ENCODE measurements at places on chromosomes 4 and X.

GRCh38 chr4:103152381-103152780 is 45.8 kb downstream of the CENPE start:
- no peak for DNase-seq

DNA sequence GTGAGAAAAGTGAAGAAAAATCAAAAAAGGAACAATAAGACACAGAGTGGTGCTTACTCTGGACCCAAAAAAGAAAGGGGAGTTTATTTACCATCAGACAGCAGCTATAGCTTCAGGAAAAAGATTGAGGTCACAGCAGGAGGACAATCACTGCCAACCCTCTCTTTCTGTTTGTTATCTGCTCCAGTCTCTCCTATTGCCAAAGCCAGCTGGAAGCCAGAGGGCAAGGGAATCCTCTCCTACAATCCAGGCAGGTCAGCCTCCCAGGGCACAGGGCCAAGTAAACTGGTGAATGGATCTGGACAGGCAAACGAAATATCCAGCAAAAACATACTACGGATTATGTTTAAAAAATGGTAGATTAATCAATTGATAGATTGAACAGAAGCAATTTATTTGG is 306.9 kb upstream of the SLIT2 start:
- no peak for DNase-seq

DNA sequence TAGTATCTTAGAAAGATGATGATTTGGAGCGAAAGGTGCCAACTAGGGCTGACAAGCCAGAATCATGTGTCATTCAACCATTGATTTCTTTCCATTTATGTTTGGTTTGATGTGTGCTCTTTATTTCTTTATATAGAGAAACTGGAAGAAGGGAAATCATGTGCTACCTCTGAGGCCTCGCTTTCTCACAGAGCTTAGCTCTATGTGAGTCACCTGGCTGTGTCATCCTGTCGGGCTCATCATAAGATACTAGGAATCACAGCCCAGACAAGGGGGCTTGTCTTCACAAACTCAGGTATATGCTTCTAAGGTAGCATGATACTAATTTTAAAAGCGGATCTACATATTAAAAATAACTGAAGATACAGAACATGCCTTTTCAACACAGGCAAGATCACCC is 81.7 kb upstream of the GPM6B start:
- no peak for DNase-seq

DNA sequence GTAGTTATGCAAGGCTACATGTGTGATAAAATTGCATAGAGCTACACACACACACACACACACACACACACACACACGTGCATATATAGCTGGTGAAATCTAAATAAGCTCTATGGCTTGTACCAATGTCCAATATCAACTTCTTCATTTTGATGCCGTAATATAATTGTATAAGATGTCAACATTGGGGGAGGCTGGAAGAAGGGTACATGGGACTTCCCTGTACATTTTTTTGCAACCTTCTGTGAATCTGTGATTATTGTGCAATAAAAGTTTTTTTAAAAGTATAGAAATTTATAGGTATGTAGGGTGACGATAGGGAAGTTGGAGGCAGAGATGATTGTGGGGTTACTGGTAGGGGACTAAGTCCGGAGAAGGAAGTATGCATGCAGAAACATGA is 105.5 kb downstream of the HDAC8 start:
- DNase-seq = no peak

GRCh38 chrX:84909151-84909550 is 94.5 kb upstream of the APOOL start:
- DNase-seq = no peak

DNA sequence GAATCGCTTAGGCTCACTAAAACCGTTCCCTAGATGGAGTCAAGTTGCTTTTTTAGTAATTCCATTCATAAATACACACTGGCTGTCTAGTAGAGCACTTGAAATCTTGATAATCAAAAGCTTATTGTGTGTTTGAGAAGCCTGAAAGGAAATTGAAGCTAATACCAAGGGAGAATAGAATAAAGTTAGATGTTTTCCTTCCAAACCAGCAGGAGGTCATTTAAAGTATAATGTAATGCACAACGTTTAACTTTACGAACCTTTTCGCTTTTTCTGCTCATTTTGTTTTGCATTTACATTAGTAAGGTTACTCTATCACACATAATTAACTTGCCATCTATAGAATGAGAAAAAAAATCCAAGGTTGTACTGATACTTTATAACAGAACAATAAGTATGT is 440.9 kb downstream of the NKX6-1 start:
- DNase-seq = no peak

- no peak for DNase-seq
Measured at GRCh38 chr4:6728320-6729029, 12.5 kb downstream of the BLOC1S4 start.
